PC-3 (cell line): ENCODE measurements at places on chromosomes 12 and 14. TPM values are rescaled to one million over a fixed set of nuclear protein-coding genes. Genes with fewer than 3 reads are reported as not detected.

NANOG gene
- not detected in 2 replicates for total RNA-seq

TC2N gene
- total RNA-seq = 3.7 and 6.2 TPM in 2 replicates

MAP1LC3B2 gene
- total RNA-seq = not detected in 2 replicates

PLBD1 gene
- 0.87 and 1.5 TPM in 2 replicates for total RNA-seq

OR4K5 gene
- total RNA-seq = not detected in 2 replicates
